ENCODE measurements at places on chromosomes 4 and X.

DNA sequence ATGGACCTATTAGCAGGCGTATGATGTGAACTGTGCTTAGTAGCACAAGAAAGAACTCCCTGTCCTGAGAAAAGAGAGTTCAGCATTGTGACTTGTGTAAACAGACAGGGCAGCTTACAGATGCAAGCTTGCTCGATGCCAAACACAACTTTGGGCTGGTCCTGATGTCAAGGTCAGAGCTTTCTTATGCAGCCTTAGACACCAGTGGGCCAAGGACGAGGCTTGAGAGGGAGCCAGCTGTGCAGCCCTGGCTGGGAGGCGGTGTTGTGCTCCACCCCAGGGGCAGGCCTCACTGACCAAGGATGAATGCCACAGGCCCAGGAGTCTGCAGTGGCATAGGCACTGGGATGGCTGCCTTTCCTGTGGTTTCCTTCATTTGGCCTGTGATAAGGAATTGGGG is 35.4 kb downstream of the JADE1 start:
- DNase-seq: no peak

DNA sequence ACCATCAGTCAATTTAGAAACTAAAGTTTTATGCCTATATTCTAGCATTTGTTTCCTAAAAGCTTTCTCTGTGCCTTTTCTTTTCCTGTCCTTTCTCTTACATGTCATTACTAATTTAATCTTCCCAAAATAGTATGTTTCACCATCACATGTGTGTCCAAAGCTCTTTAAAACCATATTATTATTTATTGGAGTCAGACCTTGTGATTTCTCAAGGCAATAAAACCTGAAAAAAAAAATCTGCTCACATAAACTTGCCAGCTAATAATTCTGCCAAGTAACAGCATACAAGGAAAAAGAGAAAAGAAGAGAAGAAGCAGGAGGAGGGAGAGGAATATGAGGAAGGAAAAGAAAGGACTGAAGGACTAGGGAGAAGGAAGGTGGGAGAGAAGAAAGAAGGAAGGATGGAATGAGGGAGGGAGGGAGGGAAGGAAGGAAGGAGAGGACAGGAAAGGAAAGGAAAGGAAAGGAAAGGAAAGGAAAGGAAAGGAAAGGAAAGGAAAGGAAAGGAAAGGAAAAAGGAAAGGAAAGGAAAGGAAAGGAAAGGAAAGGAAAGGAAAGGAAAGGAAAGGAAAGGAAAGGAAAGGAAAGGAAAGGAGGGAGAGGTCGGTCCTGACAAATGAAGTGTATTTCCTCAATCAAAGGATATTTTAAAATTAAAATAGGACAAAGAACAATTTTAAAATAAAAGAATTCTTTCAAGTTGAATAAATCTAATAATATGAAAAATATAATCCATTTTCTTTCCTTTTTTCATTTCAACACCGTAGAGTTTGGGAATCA is 57.4 kb downstream of the ANTXR2 start:
- DNase-seq: no peak

DNA sequence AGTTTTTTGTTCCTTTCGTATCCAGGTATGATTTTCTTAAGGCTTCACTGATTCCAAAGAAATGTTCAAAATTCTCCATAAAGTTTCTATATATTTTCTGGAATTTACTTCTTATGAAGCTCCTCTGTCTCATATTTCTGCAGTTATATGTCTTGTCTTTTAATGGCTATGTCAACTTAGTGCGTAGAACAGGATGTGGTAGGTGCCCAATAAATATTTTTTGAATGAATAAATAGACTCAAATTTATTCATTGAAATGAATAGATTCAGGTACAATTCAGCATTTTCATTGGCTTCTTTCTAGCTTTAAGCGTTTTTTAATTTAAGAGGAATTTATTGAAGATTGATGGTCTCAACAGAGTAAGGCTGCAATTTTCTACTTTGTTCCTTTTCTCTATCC is 231.9 kb upstream of the BOD1L1 start:
- DNase-seq: no peak

DNA sequence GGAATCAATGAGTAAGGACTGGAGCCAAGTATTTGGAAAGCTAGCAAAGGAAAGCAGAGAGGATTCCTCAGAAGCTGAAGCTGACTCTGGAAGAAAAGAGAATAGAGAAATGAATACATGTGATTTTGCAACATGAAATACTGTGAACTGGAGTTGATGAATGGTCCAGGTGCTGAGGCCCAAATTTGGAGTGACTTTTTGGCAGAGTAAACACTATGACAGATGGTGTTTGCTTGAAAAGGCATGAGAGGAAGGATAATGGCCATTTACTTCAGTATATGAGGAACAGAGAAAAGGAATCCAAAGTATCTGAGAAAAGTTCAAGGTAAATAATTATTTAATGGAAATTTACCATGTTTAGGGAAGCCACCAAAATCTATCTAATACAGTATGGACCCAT is 236.7 kb downstream of the SLITRK2 start:
- no peak for DNase-seq

DNA sequence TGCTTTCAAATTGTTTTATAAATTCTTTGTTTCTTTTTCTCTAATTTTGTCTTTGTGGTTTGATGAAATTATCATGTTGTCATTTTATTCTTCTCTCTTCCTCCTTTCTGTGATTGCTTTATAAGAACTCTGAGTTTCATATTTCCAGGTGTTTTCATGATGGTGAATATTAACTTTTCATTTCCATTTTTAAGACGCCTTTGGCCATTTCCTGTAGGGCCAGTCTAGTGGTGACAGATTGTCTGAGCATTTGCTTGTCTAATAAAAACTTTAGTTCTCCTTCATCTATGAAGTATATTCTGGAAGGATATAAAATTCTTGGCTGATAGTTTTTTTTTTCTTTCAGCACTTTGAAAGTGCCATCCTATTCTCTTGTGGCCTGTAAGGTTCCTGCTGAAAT is 128.1 kb downstream of the FAM13A start:
- DNase-seq: no peak

DNA sequence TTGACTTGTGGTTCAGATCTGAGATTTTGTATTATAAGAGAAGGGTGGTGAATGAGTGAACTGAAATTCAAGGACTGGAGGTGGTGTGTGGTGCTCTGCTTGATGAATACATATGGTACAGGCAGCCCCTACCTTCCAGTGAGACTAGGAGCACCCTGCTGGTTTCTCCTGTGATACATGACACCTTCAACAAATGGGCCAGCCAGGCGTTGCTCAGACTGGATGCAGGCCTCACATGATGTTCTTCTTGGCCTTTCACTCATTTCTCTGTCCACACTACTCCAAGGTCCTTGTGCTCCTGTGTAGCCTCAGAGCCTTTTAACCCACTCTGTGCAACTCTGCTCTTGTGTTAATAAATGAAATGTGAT is 67.2 kb downstream of the FNIP2 start:
- DNase-seq: no peak

DNA sequence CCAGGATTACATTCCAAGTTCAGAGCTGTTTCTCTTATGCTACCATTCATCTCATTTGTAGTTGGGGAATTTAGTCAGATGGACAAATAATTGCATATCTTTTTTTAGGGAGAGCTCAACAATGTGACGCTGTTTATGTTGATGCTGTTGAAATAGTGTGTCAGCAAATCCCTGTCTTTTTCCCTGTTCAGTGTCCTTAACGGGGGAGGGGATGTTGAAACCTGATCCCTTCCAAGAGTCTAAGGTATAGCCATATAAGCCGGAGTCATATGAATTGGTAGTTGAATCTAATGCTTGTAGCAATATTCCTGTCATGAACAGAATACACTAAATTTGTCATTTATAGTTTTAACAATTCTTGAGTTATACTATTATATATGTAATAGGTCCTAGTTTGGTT is 293.5 kb upstream of the FAT1 start:
- no peak for DNase-seq

- no peak for DNase-seq
These were observed 55.6 kb downstream of the MAP7D2 start for GRCh38 chrX:20060961-20061748.

GRCh38 chrX:19172741-19173140 is 50.5 kb upstream of the ADGRG2 start:
- no peak for DNase-seq

- no peak for DNase-seq
These were observed 547.5 kb downstream of the NLGN4X start for GRCh38 chrX:5681159-5681558.

DNA sequence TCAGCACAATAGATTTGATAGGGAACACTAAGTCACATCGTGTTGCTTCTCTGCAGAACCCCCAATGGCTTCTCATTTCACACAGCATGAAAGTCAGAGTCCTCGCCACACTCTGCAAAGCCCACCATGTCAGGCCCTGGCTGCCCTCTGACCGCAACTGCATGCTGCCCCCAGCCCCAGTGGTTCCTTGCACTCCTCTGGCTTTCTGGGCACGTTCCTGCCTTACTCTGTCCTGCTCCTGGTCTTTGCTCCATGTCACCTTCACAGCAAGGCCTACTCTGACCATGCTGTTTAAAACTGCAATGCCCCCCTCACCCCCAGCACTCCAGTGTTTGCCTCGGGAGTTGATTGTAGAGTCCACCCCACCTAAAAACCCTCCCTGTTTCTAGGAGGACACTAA is 78.1 kb downstream of the EVC start:
- DNase-seq: no peak

Data from stromal cell of bone marrow (primary cell).